ENCODE measurements at places on chromosomes 1 and 21.

DNA sequence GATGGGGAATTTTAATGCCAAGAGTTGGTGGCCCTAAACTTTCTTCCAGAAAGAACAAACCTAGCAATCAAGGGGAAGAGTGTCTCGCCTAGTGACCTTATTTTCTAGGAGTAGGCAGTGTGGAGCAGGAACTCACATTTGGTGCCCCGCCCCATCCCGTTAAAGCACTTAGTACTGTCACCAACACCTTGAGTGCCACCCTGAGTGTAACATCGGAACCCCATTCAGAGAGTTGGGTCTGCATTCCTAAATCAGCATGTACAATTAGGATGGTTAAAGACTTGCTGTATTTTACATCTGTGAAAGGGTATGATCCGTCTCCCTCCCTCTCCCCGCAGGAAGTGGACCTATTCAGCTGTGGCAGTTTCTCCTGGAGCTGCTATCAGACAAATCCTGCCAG lies 15.5 kb downstream of the ETS2 start:
- DNase-seq = no peak

GRCh38 chr1:31717341-31717740 lies 13.5 kb upstream of the COL16A1 start:
- no peak for DNase-seq

GRCh38 chr1:22903113-22903512 lies 69.6 kb downstream of the LACTBL1 start:
- no peak for DNase-seq

- no peak for DNase-seq
These were observed 411.6 kb downstream of the SMYD3 start for GRCh38 chr1:246095443-246095842.

DNA sequence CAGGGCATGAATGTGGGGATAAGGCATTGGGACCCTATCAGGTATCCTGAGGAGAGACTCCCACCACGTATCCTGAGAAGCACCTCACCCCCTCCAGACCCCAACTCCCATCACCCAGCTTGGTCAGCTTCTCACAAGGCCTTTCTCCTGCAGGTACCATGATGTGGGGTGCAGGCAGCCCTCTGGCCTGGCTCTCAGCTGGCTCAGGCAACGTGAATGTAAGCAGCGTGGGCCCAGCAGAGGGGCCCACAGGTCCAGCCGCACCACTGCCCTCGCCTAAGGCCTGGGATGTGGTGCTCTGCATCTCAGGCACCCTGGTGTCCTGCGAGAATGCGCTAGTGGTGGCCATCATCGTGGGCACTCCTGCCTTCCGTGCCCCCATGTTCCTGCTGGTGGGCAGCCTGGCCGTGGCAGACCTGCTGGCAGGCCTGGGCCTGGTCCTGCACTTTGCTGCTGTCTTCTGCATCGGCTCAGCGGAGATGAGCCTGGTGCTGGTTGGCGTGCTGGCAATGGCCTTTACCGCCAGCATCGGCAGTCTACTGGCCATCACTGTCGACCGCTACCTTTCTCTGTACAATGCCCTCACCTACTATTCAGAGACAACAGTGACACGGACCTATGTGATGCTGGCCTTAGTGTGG lies 1.3 kb downstream of the GPR3 start:
- DNase-seq = no peak

GRCh38 chr1:112636597-112637253 lies 17.1 kb downstream of the CAPZA1 start:
- no peak for DNase-seq

GRCh38 chr1:234320069-234320468 lies 53.2 kb upstream of the COA6 start:
- no peak for DNase-seq

GRCh38 chr1:101507547-101507971 lies 270.7 kb downstream of the S1PR1 start:
- DNase-seq = no peak

DNA sequence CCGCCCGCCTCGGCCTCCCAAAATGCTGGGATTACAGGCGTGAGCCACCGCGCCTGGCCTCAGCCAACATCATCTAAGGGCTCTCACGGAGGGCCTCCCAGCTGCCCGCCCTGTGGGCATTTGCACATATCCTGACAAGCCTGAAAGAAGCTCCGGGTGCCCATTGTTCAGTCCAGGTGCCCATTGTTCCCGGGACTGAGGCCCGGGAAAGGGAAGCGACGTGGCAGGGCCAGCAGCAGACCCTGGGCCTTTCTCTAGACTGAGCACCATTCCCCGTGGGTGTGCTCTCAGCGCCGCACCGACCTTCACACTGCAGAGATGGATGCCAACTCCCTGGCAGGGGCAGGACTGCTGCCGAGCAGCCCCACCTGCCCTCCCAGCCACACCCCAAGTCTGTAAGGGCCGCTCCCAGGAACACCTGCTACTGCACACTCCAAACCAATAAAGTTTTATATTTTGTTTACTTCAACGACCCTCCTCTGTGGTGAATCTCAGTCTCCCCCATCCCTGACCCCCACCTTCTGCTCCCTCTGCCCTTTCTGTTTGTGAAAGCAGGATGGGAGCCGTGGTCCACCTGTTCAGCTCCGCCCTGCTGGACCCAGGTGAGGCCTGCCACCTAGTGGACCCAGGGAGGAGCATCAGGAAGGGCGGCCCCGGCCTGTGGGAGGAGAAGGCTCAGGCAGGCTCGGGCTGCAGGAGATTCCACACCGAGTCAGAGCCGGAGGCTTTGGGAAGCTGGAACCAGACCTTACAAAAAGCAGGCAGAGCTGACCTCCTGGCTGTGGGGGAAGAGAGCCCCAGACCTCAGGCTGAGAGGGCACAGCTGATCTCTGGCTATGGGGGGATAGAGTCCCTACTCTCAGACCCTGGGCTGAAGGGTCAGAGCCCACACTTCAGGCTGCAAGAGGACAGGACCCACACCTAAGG lies 1.1 kb upstream of the TMEM82 start:
- peak; percentile 64 for DNase-seq

DNA sequence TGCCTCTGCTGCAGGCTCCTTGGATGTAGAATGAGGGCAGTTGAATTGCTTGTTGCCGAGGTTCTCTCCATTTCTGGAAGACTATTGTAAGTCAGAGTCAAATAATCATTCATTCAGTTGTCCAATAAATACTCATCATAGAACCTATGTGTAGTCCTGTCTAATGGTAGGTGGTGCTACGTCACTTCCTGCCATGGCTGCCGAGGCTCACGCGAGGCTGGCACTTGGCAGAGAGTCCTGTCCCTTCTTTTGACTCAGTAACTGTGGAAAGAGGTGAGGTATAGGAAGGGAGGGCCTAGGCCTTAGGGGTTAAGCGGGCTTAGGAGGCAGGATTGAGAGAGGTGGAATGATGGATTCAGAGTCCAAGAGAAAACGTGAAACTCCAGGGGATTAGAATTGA lies 9.7 kb downstream of the ADARB1 start:
- no peak for DNase-seq

GRCh38 chr1:226708342-226708780 lies 30.7 kb downstream of the ITPKB start:
- peak; percentile 67 for DNase-seq

DNA sequence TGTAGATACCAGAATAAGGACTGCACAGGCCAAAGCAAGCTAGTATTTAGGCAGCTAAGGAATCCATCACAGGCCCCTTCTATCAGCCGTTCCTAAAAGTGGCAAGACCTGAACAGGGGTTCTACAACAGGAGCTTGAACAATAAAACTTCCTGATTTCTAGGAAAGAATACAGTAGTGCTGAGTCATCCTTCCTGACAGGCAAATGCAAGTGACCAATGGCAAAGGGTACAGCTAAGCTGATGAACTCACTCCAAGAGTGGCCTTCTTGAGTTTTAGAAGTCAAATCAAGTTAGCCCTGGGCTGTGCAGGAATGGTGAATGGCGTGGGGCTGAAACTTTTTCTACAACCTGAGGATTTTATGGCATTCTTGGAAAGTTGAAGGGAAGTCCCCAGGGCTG lies 112.9 kb downstream of the GREM2 start:
- DNase-seq = no peak

DNA sequence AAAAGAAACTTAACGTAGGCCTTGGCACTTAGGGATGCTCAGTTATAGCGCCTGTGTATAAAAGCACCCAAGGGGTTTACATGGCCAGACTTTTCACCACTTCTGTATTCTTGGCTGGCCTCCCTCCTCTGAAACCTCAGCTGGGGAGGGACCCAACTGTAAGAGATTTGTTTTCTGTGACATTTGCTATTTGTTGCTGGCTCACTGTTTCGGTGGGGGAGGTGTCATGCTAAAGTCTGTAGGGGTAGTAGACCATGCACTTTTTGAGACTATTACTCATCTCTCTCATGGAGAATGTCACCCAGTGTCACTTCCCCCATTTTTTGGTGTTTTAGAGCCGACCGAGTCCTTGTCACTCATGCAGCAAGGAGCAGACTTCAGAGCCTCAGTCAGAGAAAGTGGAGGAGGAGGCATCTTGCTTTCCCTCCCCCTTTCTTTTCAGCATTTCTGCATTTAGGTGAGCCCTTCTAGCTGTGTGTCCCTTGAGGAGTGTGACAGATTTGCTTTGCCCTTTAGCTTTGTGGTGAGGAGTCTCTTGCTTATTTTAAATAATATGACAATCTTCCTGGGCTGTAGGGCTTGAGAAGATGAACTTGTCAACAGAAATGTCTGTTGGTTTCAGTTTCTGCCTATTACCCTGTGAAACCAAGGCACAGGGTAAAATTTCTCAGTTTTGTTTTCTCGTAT lies 160.1 kb downstream of the FASLG start:
- DNase-seq = no peak

GRCh38 chr1:214076708-214077065 lies 88.9 kb downstream of the PROX1 start:
- no peak for DNase-seq

- no peak for DNase-seq
These were observed 142.9 kb downstream of the VPS13D start for GRCh38 chr1:12372761-12373160.

DNA sequence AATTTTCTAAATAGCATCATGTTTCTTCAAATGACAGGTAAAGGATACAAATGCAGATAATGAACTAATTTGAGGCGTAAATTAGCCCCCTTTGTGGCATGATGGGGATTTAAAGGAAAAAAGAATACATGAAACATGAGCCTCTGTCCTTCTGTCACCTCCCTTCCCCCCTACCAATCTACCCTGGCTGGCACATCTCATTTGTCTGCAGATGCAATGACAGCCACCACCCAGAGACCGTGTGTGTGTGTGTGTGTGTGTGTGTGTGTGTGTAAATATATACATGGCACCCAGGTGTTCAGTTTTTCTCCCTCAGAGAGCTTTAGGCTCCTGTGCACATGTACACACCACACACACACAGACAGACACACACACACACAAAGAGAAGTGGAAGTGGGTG lies 451.1 kb downstream of the RWDD3 start:
- DNase-seq = no peak

GRCh38 chr1:14759843-14760242 lies 161.4 kb downstream of the KAZN start:
- DNase-seq = no peak

- no peak for DNase-seq
These were observed 4.9 kb downstream of the SFT2D2 start for GRCh38 chr1:168230709-168231108.

GRCh38 chr1:20445956-20446355 lies 40.1 kb downstream of the CAMK2N1 start:
- no peak for DNase-seq

- no peak for DNase-seq
These were observed 6.2 kb downstream of the PPT1 start for GRCh38 chr1:40090652-40091355.

- DNase-seq = no peak
These were observed 58.2 kb downstream of the ARHGEF10L start for GRCh38 chr1:17597651-17598050.

GRCh38 chr1:192524223-192524622 lies 51.4 kb upstream of the RGS1 start:
- no peak for DNase-seq

GRCh38 chr1:198472119-198472518 lies 68.4 kb downstream of the ATP6V1G3 start:
- no peak for DNase-seq

DNA sequence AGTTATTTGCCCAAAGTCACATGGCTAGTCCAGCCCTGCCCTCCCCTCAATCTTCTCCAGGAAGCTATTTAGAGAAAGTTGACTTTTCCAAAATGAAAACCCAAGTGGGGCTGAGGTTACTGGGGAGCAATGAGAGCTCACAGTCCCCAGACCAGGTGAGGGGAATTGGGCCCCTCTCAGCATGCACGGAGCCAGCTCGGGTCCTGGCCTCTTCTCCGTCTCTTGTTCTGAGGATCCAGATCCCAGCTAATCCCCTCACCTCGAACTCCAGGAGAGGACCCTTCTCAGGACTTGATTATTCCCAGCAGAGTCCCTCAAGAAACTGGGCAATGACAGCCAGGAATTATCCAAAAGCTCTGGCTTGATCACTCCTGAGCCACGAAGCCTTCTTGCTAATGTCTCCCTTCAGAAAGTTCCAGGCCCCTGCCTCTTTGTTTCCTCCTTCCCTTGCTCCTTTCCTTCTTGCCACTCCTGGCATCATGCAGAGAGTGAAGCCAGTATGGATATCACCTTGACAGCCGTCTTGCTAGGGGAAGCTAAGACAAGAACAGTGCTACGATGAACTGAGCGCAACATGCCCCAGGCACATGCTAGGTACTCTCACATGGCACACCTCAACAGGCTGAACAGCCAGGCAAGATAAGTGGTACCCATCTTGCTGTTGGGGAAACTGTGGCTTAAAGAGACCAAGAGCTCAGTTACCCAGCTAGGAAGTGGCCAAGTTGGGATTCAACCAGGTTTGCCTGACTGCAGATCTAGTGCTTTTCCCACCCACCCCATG lies 51.9 kb downstream of the KLHDC7A start:
- DNase-seq = no peak

DNA sequence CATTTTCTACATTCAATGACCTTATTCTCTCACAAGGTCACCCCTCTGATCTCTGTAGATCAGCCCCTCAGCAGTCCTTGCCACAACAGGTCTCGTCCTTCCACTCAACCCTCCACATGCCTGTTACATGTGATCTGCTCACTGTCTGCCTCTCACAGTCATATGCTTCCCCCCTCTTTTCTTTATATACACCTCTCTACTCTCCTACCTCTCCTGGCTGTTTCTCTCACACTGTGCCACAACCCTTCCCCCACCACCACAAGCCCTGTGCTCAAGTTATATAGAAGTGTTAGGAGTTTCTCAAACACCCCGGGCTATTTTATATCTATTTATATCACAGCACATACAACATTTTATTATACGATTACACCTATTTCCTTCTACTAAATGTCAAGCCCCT lies 12.6 kb downstream of the B3GALNT2 start:
- no peak for DNase-seq

DNA sequence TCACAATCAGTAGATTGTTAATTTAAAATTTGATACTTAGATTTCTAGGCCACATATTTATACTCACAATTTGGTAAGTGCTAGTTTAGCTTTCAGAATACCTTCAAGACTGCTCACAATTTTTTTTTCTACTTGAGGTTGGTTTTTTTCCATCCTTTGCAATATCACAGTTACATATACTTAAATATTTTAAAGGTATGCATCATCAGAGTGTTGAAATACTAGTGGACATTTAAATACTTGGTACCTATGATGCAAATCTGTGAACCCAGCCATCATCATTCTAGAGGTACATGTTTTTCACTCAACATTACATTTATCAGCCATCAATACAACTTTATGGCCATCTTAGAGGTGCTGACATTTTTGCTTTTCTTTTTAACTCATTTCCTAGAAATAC lies 6.2 kb upstream of the LRRC40 start:
- DNase-seq = no peak

Measured in hematopoietic multipotent progenitor cell treated with erythropoietin and hydrocortisone succinate and interleukin-3 and kit ligand, for 15 days (in vitro differentiated cells).